ENCODE measurements at places on chromosomes 11 and 22.

- DNase-seq, result peak; percentile 48
Observed at GRCh38 chr11:77472991-77473800, 698 bp downstream of the PAK1 start.

GRCh38 chr11:64060861-64061444 is 25.2 kb downstream of the FLRT1 start:
- peak; percentile 25 for DNase-seq

GRCh38 chr11:13841393-13841792 is 121.1 kb upstream of the SPON1 start:
- DNase-seq, result no peak

DNA sequence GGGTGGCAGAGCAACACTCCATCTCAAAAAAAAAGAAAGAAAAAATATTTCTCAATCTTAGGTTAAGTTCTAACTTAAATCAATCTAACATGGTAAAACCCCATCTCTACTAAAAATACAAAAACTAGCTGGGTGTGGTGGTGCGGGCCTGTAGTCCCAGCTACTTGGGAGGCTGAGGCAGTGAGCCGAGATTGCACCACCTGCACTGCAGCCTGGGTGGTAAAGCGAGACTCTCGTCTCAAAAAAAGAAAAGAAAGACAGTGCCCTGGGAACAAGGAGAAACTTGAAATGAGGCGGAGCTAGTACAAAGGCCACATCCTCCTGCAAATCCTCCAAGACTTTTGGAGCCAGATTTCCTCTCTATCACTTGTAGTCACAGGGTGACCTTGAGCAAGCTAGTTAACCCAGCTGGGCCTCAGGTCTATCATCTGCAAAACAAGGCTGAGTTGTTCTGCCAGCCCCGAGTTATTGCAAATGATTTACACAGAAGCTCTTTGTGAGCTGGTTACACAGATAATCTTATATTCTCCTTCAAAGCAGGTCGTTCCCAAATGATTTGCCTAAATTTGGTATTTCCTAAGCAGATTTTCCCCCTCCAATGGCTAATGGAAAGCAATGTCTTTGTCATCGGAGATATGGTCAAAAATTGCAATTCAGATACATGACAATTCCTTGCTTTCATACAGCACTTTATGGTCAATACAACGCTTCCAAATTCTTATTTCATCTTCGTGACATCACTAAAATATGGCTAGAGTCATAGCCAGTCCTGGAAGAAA is 1.9 kb downstream of the ANKRD54 start:
- DNase-seq, result no peak

- peak; percentile 3 for DNase-seq
Observed at GRCh38 chr11:3735827-3736226, 61.5 kb downstream of the NUP98 start.

DNA sequence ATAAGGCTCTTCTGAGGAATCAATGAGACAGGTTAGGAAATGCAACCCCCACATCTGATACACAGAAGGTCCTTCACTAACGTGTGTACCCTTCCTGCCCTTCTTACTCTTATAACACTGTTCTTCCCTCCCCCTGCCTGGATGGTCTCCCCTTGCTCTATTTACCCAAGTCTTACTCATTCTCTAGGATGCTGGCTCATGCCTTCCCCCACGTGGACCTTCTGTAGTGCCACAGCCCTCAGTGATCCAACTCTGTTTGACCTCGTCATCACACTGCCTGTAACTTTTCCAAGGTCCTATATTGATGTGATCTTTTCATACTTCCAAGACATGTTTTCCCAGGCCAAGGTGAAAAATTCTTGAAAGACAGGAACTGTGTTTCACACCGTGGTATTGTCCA is 79.8 kb downstream of the C11orf58 start:
- DNase-seq, result no peak

DNA sequence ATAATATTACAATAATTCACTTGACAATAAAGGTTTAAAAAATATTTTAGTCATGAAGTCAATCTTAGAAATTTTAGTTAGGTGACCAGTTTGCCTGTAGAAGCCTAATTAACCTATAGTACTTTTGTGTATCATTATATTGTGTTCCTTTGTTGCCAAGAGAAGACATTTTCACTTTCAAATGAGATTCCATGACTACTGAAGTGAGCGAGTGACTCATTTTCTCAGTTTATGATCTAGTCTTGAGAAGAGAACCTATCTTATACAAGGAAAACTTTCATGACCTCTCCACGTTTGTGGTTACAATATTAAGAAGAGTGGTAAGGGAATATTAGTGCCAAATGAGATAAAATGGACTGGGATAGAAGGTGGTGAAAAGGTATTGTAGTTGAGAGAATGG is 423.9 kb upstream of the CHORDC1 start:
- peak; percentile 3 for DNase-seq

Measured in NCI-H226 (cell line).